ENCODE measurements at places on chromosomes 5 and 9.

- DNase-seq: no peak
Measured at GRCh38 chr5:157801-158200, 33.5 kb upstream of the LRRC14B start.

DNA sequence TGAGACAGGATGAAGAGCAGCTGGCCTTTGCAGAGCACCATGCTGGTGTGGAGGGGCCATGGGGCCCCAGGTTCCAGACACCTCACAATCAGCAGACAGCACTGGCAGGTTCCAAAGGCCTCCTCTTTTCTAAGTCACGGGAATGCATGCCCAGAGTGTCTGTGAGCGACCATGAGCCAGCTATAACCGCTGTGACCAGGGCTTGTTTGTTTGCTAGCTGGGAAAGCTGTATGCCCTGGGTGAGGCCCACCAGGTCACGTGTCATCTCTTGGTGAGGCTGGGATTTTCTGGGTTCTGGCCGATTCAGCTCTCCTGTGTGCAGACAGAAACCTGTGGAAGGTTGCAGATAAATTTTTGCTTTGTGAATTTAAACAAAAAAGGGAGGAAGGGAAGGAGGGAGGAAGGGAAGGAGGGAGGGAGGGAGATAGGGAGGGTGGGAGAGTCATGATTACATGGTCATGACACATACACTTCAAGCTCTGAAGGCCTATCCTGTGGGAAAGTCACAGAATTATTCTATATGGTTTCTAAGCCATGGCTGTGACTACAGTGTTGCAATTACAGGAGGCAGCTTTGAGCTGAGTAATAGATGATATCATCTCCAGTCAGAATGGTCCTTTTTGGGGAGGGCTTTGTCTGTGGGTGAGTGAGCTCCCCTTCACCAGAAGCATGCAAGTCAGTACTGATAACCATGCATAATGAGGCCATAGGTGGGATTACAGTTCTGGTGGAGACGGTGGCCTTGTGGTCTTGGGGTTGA is 37.2 kb downstream of the PAPPA start:
- DNase-seq: no peak

DNA sequence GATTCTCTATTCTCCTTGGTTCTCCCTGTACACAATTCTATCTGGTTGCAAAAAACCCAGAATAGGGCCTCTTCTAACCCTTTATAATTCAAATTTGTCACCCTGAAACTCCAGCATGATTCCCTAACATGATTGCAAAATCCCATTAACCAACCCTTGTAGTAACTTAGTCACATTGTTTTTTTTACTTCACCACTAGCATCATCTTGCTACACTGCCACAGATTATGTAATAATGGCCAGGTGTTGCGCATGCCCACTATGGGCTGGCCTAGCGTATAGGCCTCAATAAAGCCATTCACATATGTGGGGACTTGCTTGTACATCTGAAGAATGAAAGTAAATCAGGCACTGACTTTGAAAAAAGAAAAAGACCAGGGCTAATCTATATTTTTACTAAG is 25.7 kb downstream of the FAM170A start:
- no peak for DNase-seq

DNA sequence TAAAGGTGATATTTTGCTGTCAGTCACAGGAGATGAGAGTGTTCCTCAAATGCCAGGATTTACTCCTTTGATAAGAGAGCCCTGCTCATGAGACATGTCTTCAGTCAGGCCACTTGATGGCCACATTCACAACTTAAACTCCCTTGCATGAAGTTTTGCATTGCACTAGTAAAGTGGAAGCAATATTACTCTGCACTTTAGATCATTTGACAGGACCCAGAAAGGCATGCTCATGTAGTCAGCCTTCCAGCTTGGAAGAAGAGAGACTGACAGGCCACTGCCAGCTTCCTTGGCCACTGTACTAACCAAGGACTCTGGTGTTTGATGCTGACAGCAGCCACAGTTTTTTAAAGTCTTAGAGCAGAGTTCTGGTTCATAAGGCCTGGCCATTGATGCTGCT is 42.6 kb downstream of the NPR3 start:
- DNase-seq: no peak

GRCh38 chr5:79001471-79001870 is 16.4 kb upstream of the ARSB start:
- DNase-seq: no peak

GRCh38 chr5:129384736-129385135 is 75.4 kb upstream of the ADAMTS19 start:
- no peak for DNase-seq

DNA sequence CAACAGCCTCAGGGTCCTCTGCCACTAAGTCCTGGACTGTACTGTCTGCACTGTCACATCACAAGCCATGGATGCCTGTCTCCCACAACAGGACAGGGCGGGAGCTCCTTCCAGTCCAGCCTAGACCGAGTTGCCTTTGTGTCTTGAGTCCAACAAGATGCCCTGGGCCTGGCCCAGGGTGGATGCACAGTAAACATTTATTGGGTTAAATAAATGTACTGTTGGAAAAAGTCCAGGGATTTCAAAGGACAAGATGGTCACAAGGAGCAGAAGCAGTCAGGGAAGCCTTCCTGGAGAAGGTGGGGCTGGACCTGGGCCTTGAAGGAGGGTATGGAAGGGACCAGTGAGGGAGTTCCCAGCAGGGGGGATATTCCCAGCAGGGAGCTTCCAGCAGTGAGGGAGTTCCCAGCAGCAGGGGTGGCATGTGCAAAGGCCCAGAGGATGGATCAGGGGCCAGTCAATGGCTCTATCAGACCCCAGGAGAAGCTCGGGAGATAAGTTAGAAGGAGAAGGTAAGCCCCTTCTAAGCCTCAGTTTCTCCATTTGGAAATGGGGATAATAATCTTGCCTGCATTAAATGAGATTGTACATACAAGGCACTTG is 72.7 kb upstream of the NEURL1B start:
- DNase-seq: no peak

GRCh38 chr9:26054600-26055520 is 376.6 kb upstream of the TUSC1 start:
- DNase-seq: no peak

DNA sequence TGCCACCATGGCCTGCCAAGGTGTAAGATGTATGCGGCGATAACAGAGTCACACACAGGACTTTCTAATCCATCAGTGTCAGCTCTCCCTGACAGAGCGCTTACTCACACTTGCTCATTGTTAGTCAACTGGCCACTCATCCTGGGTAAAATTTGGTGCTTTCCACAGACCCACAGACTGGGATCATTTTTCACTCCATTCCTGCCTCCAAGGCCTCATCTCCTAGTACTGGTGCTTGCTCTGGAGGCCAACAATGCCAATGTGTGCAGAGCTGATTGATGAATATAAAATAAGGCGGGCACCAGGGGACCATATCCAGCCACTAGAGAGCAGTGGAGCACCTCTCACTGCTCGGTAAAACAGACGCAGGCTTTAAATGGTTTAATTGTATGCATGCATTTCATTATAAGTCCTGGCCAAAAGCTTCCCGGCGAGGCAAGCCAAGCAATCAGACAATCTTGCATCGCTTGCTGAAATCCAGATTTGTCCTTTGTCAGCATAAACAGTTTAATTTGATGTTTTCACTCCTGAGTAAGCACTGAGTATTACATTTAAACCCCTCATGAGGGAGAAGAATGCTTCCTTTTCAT is 22.3 kb downstream of the PSMB7 start:
- DNase-seq: no peak

- no peak for DNase-seq
Measured at GRCh38 chr9:38000735-38001134, 68.3 kb downstream of the SHB start.

DNA sequence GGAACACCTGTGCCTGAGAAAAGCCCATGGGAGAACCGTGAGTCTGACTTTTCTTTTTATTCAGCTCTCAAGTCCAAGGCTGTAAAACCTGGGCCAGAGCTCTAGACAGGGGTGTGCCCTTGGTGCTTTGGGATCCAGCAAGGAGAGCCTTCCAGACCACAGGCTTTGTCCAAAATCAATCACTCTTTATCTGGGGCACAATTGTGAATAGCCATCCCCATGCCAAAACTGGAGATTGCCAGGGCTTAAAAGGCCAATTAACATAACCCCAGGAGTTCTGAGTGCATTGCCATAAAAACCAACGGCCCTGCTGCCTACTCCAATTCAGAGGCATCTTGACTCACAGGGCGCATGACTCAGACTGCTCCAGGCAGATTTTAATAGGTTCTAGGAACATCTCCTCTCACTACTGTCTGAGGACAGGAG is 391.8 kb downstream of the ARHGEF28 start:
- no peak for DNase-seq

DNA sequence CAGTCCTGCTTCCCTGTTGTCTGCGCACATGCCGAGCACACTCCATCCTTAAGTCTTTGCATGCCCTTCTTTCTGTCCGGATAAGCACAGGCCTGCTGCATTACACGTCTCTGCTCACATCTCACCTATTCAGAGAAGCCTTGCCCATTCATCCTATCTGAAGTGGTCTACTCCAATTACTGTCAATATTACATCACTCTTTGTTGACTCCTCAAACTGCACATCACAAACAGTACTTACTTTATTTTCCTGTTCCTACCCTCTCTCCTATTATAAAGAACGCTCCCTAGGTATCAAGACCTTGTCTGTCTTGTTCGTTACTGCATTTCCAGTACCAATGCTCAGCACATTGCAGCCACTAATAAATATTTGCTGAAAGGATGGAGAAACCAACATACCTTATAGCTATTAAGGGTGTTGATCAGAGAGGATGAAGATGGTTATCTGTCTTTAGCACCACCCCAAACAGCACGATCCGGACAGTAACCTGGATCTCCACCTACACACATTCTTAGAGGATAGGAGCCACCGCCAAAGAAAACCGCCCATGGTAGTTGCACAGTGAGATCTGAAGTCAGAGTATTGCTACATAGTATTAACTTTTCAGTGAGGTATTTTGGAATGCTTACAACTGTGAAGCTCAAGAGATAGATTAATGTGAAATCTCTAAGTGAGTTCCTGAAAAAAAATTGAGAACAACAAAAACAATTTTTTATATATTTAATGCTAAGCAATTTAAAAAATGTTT is 1.6 kb upstream of the PRRC1 start:
- no peak for DNase-seq

- DNase-seq: no peak
Measured at GRCh38 chr5:55680353-55680752, 31.8 kb downstream of the SLC38A9 start.

DNA sequence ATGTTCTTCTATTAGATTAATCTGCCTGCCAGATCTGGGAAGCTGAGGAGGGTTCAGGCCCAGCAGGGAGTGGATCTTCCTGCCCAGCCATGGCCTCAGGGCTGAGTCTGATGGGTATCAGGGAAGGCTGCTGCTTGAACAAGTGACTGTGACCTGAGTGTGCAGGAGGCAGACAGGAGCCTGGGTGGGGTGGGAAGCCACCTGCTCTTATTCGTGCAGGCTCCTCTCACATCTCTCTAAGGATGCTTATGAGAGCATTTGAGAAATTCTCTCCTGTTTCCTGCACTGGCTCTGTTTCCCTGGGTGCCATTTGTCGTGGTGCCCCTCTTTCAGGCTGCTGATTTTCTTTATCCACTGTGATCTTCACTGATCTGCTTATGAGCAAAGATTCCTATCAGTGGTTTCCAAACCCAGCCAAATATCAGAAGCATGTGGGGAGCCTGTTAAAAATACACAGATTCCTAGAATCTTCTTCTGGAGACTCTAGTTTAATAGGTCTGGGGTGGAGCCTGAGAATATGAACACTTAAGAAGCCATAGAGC is 2.1 kb downstream of the RGS3 start:
- DNase-seq: no peak

GRCh38 chr5:32928761-32929160 is 217.6 kb downstream of the NPR3 start:
- DNase-seq: no peak

- no peak for DNase-seq
Measured at GRCh38 chr5:93601071-93601801, 18.2 kb downstream of the NR2F1 start.

GRCh38 chr9:29208670-29209069 is 1635.4 kb upstream of the C9orf72 start:
- no peak for DNase-seq

DNA sequence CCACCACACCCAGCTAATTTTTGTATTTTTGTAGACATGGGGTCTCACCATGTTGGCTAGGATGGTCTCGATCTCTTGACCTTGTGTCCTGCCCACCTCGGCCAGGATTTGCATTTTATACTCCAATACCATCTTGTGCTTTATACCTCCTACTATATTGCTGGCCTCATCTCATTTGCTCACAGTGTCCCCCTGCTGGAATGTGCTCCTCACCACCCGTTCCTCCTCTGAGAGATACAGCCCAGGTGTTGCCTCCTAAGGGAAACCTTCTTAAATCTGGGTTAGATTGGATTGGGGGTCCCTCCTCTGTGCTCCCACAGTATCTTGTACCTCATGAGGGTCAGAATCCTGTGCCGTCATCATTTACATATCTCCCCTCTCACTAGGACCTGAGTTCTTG is 131.7 kb downstream of the PAPPA start:
- DNase-seq: no peak

GRCh38 chr5:38473008-38473407 is 83.4 kb downstream of the LIFR start:
- no peak for DNase-seq

GRCh38 chr5:170746961-170747340 is 36.6 kb upstream of the GABRP start:
- no peak for DNase-seq

- no peak for DNase-seq
Measured at GRCh38 chr5:163696579-163696887, 191.1 kb downstream of the MAT2B start.

- no peak for DNase-seq
Measured at GRCh38 chr9:126631254-126631653, 17.5 kb downstream of the LMX1B start.

DNA sequence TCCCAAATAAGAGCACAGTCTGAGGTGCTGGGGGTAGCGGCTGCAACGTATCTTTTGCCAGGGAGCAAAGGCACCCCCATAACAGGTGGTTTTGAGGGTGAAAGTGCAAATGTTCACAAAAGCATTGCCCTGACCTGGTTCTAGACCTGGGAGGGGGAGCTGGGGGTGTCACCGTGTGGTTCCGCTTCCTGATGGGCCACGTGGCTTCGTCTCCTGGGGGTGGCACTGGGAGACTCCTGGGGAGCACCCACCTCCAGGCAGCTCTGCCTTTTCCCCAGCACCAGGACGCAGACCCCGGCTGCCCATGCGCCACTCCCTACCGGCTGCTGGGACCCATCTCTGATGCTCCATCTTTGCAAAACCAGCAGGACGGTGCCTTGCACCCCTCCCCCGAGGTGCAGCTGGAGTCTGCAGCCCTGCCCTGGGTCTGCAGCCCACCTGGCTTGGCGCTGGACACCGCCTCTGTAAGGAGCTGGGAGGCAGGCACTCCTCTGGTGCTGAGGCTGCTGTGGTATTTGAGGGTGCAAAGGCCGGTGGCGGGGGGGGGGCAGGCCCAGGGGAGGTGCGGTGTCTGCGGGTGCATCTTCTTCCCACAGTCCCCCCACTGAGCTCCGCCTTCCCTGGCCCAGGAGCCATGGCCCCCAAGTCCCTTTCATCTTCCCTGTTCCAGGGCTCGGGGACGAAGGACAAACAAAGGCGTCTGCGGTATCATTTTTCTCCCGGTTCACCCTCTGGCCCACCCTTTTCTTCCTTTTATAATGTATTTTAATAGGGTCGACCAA is 29.8 kb upstream of the RXRA start:
- DNase-seq: no peak
